ENCODE measurements at places on chromosomes 6 and 20.

- DNase-seq, result peak; percentile 30
These were observed 154.0 kb downstream of the ZNF217 start for GRCh38 chr20:53439616-53440015.

GRCh38 chr6:15299430-15300131 is 53.7 kb downstream of the JARID2 start:
- no peak for DNase-seq

DNA sequence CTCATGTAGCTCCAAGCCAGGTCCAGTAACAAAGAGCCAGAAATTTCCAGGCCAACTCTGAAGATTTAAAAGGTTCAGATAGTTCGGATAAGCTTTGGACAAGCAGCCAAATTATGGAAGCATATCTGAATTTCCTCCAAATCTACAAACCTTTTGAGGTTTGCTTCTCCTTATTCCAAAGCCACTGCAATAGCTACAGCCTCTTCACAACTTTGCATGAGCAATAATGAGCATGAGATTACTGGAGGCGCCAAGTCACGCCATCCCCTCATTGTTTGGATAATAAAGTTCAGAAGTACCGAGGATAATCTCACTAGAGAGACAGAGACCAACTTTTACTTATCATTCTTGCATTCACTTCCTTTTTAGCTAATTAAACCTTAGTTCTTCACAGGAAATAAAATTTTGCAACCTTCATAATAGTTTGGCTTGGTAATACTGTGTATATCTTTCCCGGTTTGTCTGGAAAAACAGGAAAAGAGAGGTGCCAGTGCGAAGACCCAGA is 329.6 kb upstream of the RSPO3 start:
- no peak for DNase-seq

- DNase-seq, result no peak
These were observed 877.7 kb upstream of the CITED2 start for GRCh38 chr6:140252099-140252498.

DNA sequence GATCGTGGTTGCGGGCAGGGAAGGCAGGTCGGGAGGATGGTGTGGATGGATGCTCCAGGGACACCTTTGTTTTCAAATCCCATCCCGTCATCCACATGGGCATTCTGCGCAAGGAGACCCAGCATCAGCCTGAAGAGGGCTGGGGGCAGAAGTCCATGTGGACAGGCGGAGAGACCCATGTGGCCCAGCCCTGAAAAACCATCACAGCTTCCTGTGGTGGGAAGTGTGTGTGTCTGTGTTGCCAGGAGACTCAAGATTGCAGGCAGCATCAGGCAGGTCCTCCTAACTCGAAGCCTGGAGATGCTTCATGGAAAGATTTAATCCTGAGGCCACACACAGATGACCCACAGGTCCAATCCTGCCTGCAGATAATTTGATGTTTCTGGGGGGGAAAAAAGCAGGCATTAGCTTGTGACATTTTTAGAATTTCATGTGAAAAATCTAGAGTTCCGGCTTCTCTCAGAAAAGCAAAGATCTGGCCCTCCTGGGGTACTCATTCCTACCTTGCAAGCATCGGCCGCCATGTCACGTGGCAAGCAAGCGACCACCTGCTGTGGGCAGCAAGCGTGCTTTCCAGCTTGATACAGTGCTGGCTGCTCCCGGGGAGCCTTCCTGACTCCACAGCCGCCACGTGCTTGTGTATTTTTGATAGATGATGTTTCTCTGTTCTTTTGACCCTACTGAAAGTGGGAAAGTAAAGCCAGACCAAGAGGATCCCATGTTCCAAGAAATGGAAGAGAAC is 25.8 kb downstream of the BCAS4 start:
- no peak for DNase-seq

DNA sequence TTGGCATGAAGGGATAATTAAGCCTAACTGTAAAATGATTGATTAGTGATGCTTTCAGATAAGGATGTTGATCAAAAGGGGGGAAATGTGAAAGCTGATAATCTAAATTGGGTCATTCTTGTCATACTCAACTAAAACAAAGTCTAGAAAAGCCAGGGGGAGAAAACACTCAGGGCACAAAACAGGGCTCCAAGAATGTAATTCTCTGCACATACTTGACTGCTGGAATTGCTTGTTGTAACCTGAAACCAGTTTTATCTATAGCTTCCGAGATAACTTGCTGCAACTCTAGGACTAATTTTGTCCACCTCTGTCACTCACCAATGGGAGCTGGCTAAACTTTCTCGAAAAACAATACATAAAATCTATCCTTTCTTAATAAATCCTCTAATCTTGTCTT is 310.3 kb downstream of the CLVS2 start:
- DNase-seq, result no peak

DNA sequence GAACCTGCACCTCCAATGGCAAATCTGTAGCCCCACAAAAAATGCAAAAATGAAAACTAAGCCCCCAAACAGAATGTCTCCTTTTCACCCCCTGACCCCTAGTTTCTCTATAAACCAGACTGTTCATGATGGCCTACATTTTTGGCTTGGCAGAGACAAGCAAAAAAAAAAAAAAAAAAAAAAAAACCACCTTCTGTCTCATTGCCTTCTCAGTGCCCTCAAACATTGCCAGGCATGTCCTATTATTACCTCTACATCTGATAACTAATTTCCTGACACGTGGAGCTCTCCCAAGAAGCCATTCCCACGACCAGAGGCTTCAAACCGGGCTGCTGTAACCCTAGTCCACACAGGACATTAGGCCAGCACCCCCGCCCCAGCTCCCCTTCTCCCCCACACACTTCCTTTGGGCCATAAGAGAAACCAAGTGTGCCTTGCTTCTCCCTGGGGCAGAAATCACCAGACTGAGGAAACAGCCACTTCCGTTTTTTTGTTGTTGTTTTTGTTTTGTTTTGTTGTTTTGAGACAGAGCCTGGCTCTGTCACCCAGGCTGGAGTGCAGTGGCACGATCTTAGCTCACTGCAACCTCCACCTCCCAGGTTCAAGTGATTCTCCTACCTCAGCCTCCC is 65.4 kb downstream of the GPR6 start:
- no peak for DNase-seq

- DNase-seq, result no peak
These were observed 109.1 kb downstream of the SASH1 start for GRCh38 chr6:148451690-148452089.

GRCh38 chr6:75824160-75824559 is 75.1 kb downstream of the MYO6 start:
- no peak for DNase-seq

DNA sequence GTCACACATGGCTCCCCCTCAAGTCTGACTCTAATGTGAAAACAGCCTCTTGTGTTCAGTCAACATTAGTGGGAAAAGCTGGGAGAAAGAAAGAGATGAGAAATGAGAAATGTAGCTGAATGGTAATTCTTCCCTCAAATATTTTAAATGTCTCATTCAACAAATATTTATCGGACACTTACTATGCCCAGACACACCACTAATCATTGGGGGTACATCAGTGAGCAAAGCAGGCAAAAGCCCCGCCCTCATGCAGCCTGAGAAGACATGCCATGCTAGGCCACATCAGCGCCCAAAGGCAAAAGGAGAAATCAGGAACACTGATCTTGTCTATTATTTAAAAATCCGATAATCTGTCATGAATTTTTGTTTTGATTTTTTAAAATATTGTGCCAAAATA is 89.9 kb upstream of the ASF1A start:
- no peak for DNase-seq

DNA sequence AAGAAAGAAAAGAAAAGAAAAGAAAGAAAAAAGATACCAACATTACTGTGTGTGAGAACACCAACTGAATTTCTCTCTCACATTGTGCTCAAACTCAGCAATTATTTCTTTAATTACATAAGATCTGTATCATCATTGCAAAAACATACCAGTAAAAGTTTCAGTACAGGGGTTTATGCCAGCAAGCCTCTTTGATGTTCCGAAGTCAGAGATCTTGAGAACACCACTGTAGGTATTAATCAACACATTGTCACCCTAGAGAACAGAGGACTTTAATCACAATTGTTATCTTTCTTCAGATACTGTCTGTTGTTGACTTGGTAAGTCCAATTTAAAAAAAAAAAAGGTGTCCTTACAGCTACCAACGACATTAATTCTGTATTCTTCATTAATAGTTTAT is 60.9 kb upstream of the MAP7 start:
- no peak for DNase-seq

GRCh38 chr6:42281570-42281969 is 63.9 kb upstream of the MRPS10 start:
- DNase-seq, result peak; percentile 11

DNA sequence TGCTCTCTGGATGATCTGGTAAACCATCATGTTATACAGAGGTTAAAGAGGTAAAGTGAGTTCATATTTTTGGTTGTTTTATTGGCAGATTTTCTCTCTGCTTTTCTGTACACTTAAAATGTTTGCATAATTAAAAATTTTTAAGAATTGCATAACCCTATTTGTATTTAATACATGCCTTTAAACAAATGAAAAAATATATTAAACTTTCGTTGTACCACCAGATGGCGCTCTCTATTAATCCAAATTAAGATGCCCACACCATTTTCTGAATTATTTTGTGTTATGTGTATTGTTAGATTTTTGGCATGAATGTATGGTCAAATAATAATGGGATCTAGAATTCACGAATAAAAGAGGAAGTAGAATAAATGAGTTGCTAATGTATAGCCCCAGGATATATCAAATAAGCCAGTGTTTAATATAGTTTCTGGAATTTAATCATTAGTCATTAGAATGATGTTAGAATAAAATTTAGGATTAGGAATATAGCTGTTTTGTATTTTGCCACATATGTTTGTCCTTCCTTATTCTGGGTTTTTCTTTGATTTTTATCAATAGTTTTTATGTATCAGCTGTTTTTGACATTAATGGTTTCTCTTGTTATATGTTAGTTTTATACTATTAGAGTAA is 38.9 kb downstream of the SMAP1 start:
- peak; percentile 38 for DNase-seq

- DNase-seq, result no peak
These were observed 74.1 kb downstream of the TRMT11 start for GRCh38 chr6:126060400-126060799.

GRCh38 chr6:14791526-14791925 is 454.3 kb upstream of the JARID2 start:
- no peak for DNase-seq

DNA sequence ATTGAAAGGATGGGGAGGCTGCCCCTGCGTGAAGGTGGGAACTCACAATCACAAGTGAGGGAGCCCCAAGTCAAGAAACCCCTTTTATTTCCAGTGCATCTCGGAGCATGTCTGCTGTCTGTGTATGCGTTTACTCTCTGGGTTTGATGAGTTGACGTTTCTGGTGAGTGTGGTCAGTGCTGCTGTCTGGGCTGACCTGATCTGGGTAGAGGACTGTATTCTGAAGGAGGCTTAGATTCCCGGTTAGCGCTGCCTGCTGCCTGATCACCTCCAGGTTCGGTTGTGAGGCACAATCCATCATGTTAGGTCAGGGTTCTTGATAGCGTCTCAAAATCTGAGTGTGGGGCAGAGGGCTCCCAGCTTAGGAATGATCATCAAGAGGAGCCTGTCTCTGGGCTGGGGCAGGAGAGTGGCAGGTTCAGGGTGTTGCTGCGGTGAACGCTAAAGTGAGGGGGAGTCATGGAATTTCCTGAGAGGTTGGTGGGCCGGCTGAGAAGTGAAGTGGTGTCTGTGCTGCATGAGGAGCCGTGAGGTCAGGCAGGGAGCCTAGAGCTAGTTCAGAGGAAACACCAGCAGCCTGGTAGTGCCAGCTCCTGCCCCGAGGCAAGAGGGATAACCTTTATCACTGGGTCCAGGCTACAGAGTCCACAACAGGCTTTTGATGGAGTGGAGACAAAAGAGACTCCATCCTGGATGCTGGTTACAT is 225.3 kb upstream of the CST7 start:
- no peak for DNase-seq

- no peak for DNase-seq
These were observed 53.0 kb downstream of the SASH1 start for GRCh38 chr6:148395583-148396101.

DNA sequence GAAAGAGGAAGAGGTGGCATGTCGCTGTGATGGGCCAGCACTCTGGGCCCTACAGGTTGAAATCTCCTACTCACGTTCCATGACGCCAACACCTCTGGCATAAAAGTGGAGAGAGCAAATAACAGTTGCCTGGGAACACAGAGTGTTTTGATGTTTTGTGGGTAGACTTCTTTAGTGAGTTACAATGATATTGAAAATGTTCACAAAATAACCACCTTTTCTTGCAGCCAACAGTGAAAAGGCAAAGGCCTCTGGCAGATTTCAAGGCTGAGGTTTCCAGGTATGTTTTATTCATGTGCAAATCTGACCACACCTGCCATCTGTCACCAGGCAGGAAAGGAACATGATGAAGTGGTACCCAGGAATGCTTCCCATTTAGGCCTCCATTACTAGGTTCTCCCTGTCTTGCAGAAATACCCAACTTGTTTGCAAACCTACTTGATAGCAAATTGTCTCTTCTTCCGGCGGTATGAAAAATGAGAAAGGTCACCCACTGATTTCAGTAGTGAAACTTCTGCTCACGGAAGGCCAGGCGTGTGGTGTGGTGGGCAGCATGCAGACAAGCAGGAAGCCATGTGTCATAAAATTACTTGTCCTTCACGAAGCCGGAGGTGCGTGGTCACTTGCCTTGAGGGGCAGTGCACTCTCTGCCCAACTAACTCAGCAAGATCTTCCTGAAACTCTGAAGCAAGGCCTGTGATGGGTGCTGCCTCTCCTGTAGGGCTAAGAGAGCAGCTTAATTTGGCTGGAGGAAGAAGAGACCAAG is 299.1 kb upstream of the PRDM1 start:
- peak; percentile 21 for DNase-seq

GRCh38 chr6:23505026-23505425 is 621.0 kb upstream of the NRSN1 start:
- DNase-seq, result no peak

- no peak for DNase-seq
These were observed 85.7 kb upstream of the CST7 start for GRCh38 chr20:24863356-24863755.

- DNase-seq, result no peak
These were observed 31.8 kb downstream of the KCNK5 start for GRCh38 chr6:39197521-39197920.

- no peak for DNase-seq
These were observed 3.9 kb downstream of the HEY2 start for GRCh38 chr6:125753218-125753936.

GRCh38 chr6:143539106-143539505 is 27.6 kb upstream of the FUCA2 start:
- no peak for DNase-seq

- no peak for DNase-seq
These were observed 10.2 kb downstream of the VSX1 start for GRCh38 chr20:25071734-25072133.

- no peak for DNase-seq
These were observed 70.0 kb upstream of the FRMD1 start for GRCh38 chr6:168149015-168149414.

Data from NCI-H1417 (cell line).